Epithelial cell of proximal tubule (primary cell): ENCODE measurements at places on chromosomes 5 and 9.

DNA sequence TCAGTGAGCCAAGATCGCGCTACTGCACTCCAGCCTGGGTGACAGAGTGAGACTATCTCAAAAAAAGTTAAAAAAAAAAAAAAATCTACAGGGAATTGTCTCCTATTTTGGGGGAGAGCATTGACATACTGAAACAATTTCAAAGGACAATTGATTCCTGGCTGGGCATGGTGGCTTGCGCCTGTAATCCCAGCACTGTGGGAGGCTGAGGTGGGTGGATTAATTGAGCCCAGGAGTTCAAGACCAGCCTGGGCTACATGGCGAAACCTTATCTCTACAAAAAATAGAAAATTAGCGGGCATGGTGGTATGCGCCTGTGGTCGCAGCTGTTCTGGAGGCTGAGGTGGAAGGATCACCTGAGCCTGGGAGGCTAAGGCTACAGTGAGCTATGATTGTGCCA lies 30.6 kb downstream of the GPR107 start:
- no peak for DNase-seq

DNA sequence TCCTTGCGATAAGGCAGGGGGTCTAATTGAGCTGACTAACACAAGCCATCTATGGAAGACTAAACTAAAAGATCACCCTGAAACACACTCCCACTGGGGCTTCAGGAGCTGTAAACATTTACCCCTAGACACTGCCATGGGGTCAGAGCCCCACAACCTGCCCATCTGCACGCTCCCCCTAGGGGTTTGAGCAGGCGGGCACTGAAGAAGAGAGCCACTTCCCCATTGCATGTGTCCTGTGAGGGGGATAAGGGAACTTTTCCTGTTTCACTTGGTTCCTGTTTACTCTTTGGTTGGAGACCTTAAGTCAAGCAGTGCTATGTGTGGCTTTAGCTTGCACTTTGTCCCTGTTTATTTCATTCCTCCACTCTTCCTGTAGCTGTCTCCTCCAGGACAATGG lies 1929.5 kb upstream of the CDH9 start:
- DNase-seq: no peak

GRCh38 chr5:135832941-135833920 lies 1.2 kb upstream of the SLC25A48 start:
- DNase-seq: no peak

DNA sequence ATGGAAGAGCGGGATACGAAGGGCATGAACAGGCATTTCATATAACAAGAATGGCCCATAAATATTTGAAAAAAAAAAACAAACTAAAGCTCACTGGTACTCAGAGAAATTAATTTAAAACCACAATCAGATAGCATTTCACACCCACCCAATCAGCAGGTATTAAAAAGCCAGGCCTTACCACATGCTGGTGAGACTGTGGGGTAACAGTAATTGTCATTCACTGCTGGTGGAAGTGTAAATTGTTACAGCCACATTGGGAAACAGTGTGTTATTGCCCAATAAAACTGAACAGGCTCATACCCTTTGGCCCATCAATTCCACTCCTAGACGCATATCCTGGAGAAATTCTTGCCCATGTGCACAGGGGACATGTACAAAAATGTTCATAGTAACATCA lies 66.0 kb downstream of the PLAC8L1 start:
- no peak for DNase-seq

GRCh38 chr9:112028242-112029221 lies 131.9 kb downstream of the UGCG start:
- DNase-seq: no peak

DNA sequence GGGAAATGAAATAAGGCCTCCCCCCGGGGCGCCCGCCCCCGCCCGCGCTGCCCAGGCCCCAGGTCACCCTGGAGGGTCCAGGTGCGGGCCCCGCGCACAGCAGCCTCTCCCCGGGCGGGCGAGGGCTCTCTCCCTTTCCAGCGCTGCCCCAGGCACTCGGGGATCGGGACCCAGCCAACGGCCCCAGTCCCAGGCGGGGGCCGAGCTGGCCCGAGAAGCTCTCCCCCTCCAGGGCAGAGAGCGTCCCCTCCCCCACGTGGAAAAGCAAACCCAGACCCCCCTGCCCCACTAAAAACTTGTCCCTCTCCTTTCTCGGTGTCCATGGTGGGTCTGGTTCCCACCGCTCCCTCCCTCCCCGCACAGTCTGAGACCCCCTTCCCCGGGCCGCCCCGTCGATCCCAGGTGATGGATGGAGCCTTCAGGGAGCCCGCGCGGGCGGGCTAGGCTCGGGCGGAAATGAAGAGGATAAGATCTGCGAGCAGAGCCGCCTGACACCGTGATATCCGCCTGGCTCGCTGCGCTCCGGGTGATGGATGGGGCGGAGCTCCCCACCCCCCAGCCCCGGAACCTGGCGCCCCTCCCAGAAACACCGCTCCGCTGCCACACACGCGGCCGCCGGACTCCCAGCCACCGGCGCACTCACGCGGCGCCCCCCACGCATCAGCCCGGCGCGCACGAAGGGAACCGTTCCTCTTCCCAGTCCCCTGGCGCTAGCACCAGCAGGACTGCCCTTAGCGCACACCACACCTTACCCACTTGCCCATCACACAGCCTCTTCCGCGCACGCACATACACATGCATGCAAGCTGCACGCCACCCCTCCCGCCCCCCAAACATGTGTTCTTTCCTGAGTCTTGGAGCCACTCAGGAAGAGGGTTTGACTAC lies 81.7 kb upstream of the ZBTB43 start:
- DNase-seq: no peak

GRCh38 chr5:52468976-52469375 lies 318.7 kb upstream of the ITGA1 start:
- DNase-seq: no peak

DNA sequence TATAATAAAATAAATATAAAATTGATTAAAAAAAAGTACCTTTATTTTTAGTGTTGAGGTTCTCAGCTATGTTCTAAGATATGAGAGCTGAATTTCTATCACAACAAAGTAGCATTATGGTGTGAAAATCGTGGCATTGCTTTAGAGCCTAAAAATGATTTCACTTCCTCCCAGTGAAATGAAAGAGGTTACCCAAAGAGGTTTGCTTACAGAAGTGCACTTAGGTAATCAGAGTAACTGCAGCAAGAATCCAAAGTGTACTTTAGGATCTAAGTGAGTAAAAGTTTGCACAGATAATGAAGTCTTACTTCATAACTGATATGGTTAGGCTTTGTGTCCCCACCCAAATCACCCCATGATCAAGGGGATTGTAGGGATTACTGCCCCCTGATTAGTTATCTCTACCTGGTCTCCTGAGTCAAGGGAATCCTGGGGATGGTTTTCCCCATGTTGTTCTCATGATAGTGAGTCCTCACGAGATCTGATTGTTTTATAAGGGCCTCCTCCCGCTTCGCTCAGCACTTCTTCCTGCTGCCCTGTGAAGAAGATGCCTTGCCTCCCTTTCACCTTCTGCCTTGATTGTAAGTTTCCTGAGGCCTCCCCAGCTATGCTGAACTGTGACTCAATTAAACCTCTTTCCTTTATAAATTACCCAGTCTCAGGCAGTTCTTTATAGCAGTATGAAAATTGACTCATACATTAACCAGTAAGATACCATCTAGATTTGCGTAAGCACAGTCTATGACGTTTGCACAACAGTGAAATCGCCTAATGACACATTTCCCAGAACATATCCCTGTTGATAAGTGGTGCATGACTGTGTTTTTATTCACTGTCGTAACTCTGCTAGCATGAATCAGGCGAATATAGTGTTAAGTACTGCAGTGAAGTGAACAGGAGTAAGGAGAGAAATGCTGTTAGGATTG lies 40.3 kb upstream of the LRRC70 start:
- peak; percentile 10 for DNase-seq

- DNase-seq: no peak
These were observed 5.9 kb downstream of the MGAT4B start for GRCh38 chr5:179800696-179801201.

- no peak for DNase-seq
These were observed 25.1 kb upstream of the UBE2QL1 start for GRCh38 chr5:6423327-6424109.

GRCh38 chr5:305459-305858 lies 16.1 kb upstream of the AHRR start:
- DNase-seq: no peak

GRCh38 chr5:148897842-148898241 lies 71.4 kb downstream of the ADRB2 start:
- DNase-seq: no peak

- no peak for DNase-seq
These were observed 76.0 kb upstream of the DAP start for GRCh38 chr5:10836986-10837385.

GRCh38 chr5:158265931-158266700 lies 407.2 kb upstream of the CLINT1 start:
- no peak for DNase-seq

DNA sequence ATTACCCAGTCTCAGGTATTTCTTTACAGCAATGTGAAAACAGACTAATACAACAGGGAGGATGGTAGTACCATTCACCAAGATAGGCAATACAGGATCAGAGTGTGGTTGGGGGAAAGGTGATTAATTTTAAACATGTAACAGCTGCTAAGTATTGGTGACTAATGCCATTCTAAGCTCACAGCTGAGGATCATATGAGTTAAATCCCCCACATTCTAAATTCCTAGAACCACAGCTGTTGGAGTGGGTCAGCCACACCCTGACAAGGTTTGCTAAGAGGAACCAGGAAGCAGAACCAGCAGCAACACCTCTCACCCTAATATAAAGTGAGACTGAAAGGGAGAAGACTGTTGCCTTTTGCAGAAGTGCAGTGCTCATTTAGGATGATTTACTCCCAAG lies 24.8 kb downstream of the HSPB3 start:
- no peak for DNase-seq

- DNase-seq: no peak
These were observed 39.8 kb upstream of the ALDH1B1 start for GRCh38 chr9:38352530-38353328.

DNA sequence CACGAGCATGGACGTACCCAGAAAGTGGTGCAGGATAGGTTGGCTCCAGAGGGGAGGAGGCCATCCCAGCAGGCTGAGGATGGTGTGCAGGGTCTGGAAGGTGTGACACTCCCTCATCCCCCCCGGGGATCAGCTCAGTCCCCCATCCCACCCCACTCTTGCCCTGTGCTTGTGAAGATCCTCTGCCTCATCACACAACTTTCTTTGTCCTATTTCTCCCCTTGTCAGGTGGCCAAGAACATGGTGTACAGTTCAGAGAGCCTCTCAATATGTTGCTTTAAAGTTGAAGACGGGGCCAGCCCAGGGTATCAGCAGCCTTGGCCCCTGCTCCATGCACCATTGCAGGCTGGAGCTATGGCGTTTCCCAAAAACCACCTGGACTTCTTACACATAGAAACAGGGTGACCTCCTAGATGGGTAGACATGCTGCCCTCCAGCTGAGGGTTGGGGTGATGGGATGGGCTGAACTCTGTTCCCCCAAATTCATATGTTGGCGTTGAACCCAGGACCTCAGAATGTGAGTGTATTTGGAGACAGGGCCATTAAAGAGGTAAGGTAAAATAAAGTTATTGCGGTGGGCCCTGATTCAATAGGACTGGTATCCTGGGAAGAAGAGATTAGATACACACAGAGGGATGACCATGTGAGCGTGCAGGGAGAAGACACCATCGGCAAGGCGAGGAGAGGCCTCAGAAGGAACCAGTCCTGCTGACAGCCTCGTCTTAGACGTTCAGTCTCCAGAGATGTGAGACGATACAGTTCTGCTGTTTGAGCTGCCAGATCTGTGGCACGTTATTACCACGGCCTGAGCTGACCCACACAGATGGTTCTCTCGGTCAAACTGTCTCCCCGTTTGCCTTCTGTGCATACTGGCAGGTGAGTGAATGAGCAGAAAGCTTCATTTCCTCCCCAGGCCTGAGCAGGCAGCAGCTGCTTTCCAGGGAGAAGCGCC lies 272.5 kb downstream of the GADD45G start:
- no peak for DNase-seq

- DNase-seq: no peak
These were observed 16.2 kb downstream of the PHF2 start for GRCh38 chr9:93592643-93593021.

- DNase-seq: no peak
These were observed 262.1 kb downstream of the SPOCK1 start for GRCh38 chr5:137236849-137237507.

- DNase-seq: no peak
These were observed 120.9 kb downstream of the CDC42SE2 start for GRCh38 chr5:131384616-131385214.

- DNase-seq: peak; percentile 76
These were observed 1064.4 kb upstream of the DMAC1 start for GRCh38 chr9:8863886-8864544.

GRCh38 chr5:149860801-149861322 lies 83.7 kb downstream of the PDE6A start:
- DNase-seq: no peak

DNA sequence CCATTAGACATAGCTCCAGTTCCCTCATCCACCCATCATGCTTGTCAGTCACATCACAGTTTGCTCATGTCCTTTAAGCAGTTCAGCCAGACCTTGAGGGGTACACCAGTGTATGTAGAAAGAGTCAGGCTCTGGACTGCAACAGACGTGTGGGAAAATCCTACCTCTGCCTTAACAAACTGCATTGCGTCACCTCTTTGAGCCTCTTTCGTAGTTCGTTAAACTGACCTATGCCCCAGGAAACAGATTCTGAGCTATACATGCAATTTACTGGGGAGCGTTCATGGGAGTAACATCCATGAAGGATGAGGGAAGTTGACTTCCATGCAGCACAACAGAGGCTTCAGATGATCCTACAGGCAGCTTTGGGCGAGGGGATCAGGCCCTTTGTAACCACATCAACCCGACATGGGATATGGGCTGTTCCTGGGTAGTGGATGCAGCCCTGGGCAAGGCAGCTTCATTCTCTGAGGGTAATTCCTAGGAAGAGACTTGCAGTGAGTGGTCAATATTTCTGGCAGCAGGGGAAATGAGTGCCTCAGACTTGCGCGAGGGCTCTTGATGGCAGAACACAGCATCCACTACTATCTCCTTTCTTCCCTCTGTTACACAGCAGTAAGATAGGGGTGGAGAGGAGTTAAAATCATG lies 4.3 kb downstream of the SPINK4 start:
- no peak for DNase-seq

- no peak for DNase-seq
These were observed 52.4 kb upstream of the PWWP2A start for GRCh38 chr5:160171666-160172065.

- no peak for DNase-seq
These were observed at the start of gene SNX24 for GRCh38 chr5:122845229-122846050. TSS of gene SNX24 (plus strand) at chr5:122845613. CDS start at chr5:122845634, 21 bp downstream.
